ENCODE measurements at places on chromosomes 12 and 14.

GRCh38 chr12:46379352-46379751, 6.8 kb upstream of the SLC38A2 start:
- DNase-seq = no peak

GRCh38 chr12:118463677-118464076, 87.3 kb downstream of the SUDS3 start:
- no peak for DNase-seq

- no peak for DNase-seq
Observed at GRCh38 chr14:61929651-61930050, 167.4 kb downstream of the SNAPC1 start.

- DNase-seq = no peak
Observed at GRCh38 chr12:41220931-41221330, 32.8 kb downstream of the PDZRN4 start.

DNA sequence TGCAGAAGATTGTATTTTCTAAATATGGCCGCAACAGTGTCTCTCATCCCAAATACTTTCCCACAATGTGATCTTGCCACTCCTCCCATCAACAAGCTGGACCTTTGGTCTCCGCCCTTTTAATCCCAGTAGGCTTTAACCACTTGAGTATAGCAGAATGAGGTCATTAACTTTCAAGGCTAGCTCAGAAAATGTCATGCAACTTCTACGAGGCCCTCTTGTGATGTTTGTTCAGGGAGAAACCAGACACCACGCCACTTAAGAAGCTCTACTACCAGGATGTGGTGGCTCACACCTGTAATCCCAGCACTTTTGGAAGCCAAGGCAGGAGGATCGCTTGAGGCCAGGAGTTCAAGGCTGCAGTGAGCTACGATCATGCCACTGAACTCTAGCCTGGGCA, 20.1 kb upstream of the OR6J1 start:
- DNase-seq = no peak

DNA sequence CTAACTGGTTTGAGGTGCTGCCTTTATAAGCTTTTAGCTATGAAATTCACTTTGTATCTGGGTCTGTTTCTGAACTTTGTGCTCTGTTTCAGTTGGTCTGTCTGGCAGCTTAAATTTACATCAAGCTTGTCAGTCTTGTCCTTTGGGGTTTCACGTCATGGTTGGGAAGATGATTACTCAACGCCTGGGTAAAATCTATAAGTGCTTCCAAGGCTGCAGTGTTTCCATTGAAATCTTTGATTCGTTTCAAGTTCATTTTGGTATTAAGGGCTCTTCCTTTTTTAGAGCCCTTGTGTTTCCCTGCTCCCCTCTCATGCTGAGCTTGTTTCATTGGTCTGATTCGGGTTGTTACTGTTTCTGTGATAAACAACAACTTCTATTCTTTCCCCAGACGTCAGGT, 58.2 kb downstream of the FBXW8 start:
- no peak for DNase-seq

DNA sequence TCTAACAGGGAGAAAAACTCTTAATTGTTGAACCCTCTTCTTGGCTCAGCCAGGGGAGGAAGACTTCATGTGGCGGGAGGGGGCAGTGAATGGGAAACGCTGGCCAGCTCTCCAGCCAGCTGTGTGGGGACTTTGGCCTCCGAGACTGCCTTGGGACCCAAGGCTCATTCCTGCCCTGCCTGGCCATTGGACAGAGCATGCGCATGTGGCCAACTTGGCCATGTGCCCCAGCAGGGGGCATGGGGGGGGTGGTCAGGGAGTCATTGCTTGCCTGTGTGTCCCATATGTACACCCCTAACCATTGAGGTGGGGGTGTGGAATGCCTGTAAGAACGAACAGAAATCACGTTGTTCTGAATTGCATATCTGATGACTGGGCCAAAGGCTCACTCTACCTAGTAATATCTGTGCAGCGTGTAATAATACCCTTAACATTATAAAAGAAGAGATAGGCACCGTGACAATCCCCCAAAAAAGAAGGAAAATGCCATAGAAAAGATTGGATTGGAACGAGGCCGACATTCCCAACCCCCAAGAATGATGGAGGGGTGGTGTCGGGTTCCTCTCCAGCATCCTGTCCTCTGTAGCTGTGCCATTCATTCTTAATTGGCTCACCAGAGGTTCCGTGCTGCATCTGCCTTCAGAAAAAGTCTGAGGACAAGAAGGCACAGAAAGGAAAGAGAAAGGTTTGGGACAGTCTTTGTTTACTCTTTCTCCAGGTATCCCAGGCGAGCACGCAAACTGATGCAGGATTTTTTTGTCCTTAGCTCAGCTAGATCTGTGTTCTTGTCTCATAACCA, 3.5 kb upstream of the FAR2 start:
- DNase-seq = no peak

- DNase-seq = no peak
Observed at GRCh38 chr12:90543841-90544240, 411.1 kb downstream of the CCER1 start.

GRCh38 chr12:56160193-56160763, 2.1 kb downstream of the MYL6 start:
- DNase-seq = no peak

DNA sequence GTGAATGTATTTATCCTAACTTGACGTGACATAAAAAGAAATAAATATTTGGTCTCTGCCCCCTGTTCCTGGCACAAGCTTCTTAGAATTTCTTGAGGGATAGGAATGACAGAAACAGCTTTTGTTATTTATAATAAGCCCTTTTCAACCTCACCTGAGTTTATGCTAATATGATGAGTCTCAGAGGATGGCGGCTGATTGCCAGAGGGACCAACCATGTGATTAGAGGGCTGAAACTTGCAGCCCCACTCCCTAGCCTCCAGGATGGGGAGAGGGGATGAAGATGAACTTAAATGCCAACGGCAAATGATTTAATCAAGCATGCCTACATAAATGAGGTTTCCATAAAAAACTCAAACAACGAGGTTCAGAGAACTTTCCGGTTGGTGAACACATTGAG, 42.9 kb downstream of the DNAI7 start:
- no peak for DNase-seq

DNA sequence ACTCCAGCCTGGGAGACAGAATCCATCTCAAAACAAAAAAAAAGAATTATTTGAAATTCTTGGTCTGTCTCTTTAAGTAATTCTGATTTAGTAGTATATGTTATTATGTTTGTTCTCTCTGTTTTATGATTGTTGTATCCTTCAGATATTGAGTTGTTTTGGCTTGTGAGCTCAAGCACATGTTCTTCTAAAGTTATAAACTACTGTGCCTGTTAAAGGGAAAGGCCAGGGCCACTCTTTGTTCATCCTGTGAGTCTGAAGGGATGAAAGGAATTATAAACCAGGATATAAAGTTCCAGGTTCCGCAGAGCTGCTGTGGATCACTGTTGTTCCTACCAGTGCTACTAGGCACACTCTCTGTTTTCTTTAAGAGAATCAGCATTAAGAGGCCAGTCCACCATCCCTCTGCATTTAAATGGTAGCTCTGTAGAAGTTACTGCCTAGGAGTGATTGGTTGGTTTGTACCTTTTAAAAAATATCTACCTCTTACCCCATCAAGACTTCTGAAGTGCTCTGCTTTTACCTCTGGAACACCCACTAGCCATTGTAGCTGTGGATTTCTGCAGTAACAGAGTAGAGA, 14.1 kb downstream of the TMTC3 start:
- no peak for DNase-seq
